ENCODE measurements at places on chromosomes 6 and 20. TPM values are rescaled to one million over a fixed set of nuclear protein-coding genes. Genes with fewer than 3 reads are reported as not detected.

DNA sequence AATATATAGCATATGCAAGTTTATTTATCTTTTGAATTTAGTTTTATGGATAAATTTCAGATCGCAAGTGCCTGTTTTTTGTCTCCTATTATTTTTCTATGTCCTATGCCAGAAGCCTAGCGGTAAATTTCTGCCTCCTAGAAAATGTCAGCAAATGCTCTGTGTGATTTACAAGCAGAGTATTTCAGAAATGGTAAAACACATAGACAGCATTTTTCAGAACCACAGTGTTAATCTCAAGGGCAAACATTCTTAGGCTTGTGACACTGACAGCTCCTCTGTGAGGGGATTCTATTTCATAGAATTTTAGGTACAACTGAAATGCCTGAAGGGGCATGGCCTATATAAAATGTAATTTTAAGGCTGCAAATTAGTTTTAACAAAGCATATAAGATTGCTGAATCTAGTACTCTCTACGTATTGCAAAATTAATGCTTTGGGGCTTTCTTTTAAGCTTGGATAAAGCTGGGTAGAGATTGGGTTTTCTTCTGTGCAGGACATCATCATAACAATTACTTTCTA is 89.9 kb upstream of the PTCHD4 start:
- H3K36me3 ChIP-seq: no peaks in the 10 kb centered on the region
- no peak for DNase-seq
- no peaks in the 10 kb centered on the region for H3K4me1 ChIP-seq
- no peaks in the 10 kb centered on the region for H3K27me3 ChIP-seq
- H3K4me3 ChIP-seq: no peak overlapping the region

- H3K4me1 ChIP-seq: no peaks in the 10 kb centered on the region
- DNase-seq: no peak
- H3K27me3 ChIP-seq: no peaks in the 10 kb centered on the region
- H3K27ac ChIP-seq: no peak overlapping the region
- no peak overlapping the region for H3K4me3 ChIP-seq
Observed at GRCh38 chr6:154463573-154464419, 46.7 kb downstream of the CNKSR3 start.

DNA sequence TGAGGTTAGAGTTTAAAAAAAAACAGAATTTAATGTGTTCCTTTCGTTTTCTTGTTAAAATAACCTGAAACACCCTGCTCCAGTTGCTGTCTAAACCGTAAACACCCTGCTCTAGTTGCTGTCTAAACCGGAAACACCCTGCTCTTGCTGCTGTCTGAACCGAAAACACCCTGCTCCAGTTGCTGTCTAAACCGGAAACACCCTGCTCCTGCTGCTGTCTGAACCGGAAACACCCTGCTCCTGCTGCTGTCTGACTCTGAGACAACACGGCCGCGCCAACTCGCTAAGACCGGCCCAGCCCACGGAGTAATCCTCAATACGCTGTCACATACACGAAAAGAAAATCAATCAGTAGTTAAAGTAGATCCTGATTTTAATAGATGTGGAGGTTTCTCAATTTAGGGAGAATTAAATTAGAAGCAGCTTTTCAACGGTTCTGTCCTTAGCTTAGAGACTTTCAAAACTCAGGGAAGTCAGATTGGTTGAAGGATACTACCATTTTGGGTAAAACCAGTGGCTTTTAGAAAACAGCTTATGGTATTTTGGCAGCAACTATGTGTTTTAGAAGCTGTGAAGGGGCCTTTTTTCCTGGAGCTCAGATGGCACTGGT is 98.3 kb downstream of the RAMACL start:
- no peaks in the 10 kb centered on the region for H3K27me3 ChIP-seq
- peak; percentile 62 for DNase-seq
- no peaks in the 10 kb centered on the region for H3K4me1 ChIP-seq
- H3K36me3 ChIP-seq: no peaks in the 10 kb centered on the region
- H3K4me3 ChIP-seq: no peak overlapping the region

- no peaks in the 10 kb centered on the region for H3K4me1 ChIP-seq
- H3K4me3 ChIP-seq: no peak overlapping the region
- H3K27ac ChIP-seq: no peak overlapping the region
- no peaks in the 10 kb centered on the region for H3K36me3 ChIP-seq
- no peaks in the 10 kb centered on the region for H3K27me3 ChIP-seq
- DNase-seq: no peak
Observed at GRCh38 chr6:143966312-143966711, 41.7 kb downstream of the PLAGL1 start.

The ETV7 gene
- total RNA-seq: 0.55 TPM

The TMEM14B gene
- total RNA-seq: 45.2 TPM

The LHFPL5 gene
- total RNA-seq: not detected
